ENCODE measurements at places on chromosomes 1 and 21.

DNA sequence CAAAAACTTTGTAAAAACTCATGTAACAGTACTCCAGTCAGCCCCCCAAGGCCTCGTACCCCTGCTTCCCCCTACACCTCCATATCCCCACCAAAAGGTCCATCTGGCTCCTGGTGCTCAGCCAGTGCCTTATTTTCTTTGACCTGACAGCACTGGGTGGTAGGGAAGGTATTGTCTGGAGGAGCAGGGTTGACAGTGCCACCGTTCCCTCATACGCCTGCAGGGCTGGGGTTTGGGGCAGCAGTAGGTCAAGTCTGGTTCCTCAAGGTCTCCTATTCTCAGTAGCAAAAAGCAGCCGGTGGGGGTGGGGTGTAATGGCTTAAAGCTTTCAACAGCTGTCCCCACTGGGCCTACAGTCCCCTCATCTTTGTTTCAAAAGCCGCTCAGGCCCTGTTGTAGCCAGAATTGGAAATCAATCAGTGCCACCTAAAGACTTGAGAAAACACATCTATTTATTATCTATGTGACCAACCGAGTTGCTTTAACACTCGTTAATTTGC is 25.3 kb upstream of the TTF2 start:
- DNase-seq: no peak

- DNase-seq: no peak
These were observed 575.5 kb downstream of the PTPRU start for GRCh38 chr1:29811727-29812407.

DNA sequence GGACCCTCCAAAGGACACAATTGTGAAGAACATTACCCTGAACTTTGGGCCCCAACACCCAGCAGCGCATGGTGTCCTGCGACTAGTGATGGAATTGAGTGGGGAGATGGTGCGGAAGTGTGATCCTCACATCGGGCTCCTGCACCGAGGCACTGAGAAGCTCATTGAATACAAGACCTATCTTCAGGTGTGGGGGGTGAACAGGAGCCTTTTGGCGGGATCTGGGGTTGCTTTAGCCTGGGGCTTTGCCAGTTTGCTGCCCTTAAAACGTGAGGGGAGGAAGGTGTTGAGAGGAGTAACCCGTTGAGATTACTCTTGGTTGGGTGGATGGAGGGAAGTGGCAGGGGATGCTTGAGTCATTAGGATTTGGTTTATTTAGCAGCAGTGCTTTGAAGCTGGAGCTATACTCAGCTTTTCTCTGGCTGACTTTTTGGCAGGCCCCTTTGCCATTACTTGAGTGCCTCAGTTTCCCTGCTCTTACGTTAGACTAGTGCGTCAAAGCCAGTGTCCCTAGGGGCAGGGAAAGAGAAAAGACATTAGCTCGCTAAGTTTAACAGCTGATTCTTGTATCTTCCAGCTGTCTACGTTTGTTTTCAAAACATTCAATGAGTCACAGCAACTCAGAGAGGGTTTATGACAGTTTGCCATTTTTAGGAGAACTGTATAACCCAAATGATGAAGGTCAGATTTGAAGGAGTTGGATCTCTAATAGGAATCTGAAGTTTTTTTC is 4.4 kb downstream of the NDUFS2 start:
- DNase-seq: no peak

DNA sequence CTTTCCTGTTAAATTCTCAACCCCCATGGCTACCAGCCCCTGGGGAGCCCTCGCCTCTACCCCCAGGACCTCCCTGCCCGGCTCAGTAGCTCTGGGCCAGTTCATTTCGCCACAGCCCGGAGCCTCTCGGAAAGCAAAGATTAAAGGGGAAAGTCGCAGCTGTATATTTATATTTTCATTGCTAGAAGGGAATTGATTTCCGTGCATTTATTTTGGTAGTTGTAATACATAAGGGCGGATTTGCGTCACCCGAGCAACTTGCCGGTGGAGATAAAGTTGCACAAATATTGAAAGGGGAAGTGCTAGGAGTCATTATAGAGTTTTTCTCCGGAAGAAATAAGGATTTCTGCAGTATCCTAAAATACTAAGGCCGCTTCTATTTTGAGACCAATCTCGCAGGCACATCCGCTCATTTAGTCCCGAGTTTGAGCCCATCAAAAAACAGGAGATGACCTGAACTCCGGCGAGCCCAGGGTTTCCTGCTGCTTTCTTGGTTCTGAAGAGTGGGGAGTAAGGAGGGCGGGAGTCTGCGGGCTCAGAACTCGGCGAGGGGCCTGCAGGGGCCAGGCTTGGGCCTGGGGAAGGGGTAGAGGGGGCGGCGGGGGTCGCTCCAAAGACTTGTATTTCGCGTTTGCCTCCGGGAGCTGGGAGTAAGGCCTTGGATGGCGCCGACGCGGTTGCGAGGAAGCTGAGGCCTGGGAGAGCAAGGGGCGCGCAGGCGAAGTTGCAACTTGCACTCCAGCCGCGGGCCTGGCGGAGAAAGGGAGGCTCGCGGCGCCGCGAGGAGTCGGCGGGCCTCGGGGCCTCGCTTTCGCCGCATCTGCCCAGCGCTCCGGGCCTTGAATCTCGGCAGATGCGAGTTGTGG is 2.5 kb upstream of the HLX start:
- no peak for DNase-seq

GRCh38 chr1:74729741-74730478 is 2.9 kb downstream of the CRYZ start:
- no peak for DNase-seq

DNA sequence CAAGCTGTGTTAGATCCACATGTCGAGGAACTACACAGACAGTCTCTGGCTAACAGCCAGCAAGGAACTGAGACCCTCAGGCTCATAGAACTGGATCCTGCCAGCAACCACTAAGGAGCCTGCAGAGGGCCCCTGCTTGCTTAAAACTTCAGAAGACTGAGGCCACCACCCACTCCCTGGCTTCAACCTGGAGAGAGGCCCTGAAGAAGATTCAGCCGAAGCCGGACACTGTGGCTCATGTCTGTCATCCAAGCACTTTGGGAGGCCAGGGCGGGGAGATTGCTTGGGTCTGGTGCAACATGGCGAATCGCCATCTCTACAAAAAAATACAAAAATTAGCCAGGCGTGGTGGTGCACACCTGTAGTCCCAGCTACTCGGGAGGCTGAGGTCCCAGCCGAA is 92.6 kb upstream of the TMPRSS2 start:
- DNase-seq: no peak

GRCh38 chr1:205374210-205375078 is 17.7 kb upstream of the KLHDC8A start:
- DNase-seq: no peak

DNA sequence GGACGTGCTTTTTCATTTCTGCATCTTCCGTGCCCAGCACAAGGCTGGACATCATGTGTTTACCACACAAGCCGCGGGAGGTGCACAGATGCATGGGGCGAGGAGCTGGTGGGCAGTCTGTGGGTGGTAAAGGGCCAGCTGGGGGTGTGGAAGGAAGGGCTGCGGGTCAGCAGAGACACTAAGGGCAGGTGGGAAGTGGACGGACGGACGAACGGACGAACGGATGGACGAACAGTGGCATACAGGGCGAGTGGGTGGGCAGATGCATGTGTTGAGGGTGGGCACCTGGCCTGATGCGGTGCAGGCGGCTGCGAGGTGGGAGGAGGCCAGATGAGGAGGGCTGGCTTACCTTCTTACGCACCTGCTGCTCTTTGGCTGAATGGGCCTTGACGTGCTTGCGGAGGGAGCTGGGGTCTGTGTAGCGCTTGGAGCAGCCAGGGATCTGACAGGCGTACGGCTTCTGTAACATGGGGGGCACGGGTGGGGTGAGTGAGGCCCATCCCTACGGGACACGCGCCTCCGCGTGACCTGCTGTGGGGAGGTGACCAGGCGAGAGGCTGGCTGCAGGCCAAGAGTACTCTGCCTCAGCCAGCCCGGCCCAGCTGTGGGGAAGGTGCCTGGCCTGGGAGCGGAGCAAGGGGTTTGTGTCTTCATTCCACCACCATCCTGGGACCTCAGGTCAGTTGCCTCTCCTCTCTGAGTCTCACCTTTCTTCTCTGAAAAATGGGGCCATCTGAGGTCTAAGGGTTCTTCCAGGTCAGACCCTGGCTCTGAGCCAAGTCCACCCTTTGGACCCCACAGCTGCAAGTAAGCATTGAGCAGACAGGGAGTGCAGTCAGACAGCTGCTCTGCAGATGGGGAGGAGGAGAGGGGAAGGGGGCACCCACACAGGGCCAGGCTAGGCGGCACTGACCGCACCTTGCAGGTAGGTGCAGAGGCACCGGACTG is 65.5 kb downstream of the DMRTB1 start:
- DNase-seq: no peak

DNA sequence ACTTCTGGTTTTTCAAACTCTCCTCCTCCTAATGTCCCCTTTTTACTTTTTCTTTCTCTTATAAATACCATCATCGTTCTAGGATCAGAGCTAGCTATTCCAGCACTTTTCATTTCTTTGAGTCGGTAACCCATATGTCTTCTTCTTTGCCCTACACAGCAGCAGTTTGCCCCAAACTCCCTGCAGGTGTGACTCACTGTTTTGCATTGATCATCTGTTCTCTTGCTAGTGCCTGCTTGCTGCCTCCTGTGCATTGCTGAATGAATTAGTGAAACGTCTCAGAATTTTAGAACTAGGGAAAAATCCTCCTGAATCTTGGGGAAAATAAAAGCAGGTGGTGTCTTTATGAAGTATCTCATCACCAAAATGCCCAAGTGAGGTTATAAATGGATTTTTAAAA is 21.7 kb downstream of the KCNK2 start:
- DNase-seq: no peak

- no peak for DNase-seq
These were observed 2.8 kb downstream of the RGS8 start for GRCh38 chr1:182681568-182681912.

DNA sequence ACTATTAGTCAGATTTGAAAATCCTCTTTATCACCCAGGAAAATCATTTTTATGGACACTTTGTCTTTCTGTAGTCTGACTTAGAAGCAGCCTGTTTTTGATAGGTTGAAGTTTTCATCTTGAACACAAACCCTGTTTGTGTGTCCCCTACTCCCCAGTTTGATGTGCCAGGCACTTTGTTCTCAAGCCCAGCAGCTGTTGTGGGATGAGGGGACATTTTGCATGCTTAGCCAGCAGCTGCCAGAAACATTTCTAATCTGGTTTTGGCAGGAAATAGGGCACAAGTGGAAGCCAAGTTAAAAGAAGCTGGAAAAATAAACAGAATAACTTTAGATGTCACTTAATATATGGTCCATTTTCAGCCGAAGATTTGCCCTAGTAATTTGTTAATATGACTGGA is 29.9 kb downstream of the ACTN2 start:
- no peak for DNase-seq

GRCh38 chr1:65317866-65318653 is 8.7 kb downstream of the DNAJC6 start:
- DNase-seq: no peak

- no peak for DNase-seq
These were observed 18.6 kb upstream of the FMN2 start for GRCh38 chr1:240073097-240073496.

- DNase-seq: no peak
These were observed 1.4 kb upstream of the CACNA1S start for GRCh38 chr1:201113451-201114244.

GRCh38 chr1:165858967-165859845 is 31.8 kb downstream of the UCK2 start:
- no peak for DNase-seq

GRCh38 chr1:214066190-214066589 is 78.4 kb downstream of the PROX1 start:
- DNase-seq: no peak

DNA sequence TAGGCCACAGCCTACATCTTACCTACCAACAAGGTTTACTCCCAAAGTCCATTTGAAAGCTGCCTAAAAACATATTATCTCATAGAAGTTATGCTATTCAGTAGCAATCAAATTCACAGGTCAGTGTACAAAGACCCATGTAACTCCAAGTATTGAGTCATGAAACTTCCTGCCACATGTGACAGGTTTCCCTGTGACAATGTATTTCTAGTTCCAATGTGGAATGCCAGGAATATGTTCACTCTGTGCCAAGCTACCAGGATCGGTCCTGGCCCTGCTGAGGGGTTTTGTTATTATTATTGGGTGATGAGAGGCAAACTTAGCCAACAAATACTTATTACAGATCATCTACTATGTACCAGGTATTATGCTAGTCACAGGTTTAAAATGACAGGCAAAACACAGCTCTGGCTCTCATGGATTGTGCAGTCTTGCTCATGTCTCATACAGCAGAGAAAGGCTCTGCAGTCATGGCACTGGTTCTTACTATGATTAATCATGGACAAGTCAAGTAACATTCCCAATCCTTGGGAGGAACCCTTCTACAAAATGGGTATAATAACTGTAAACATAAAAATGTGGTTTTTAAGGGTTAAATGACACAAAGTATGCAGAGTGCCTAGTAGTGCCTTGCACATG is 22.5 kb downstream of the DPH5 start:
- no peak for DNase-seq

- DNase-seq: no peak
These were observed 888 bp downstream of the HES5 start for GRCh38 chr1:2528966-2529783.

DNA sequence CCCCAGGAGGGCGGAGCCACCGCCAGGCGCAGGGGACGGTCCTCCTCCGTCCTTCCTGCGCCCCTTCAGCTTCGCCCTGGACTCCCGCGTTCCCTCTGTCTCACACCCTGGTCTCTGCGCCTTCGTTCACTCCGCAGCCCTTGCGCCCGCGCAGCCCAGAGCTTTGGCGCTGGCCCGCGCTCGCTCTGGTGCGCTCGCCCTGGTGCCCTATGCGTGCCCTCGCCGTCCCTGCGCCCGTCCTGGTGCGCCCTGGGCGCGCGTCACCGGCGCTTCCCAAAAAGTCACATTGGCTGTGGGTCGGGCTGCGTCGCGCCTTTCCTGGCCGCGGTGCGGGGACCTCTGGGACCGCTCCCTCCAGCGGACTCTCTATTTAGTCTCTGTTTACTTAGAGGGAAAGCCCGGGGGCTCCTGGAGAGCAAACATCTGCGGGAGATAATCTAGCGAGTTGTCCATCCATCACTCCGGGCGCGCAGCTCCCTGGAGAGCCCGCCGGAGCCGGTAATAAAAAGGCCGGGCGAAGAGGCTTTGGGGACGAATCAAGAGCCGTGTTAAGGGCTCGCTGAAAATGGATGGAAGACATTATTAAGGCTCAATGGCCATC is 178.6 kb downstream of the PRDM16 start:
- no peak for DNase-seq

DNA sequence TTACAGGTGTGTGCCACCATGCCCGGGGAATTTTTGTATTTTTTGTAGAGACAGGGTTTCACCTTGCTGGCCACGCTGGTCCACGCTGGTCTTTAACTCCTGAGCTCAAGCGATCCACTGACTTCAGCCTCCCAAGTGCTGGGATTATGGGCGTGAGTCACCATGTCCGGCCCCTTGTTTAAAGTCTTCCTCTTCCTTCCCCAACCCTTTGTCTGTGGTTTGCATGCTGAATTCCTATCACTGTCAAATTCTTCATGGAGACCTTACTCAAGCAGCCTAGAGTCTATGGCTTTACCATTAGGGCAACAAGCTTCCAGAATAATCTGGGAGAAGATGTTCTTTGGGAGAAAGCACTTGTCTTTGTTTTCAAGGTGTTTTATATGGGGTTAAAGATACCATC is 34.7 kb downstream of the B3GALT5 start:
- no peak for DNase-seq

DNA sequence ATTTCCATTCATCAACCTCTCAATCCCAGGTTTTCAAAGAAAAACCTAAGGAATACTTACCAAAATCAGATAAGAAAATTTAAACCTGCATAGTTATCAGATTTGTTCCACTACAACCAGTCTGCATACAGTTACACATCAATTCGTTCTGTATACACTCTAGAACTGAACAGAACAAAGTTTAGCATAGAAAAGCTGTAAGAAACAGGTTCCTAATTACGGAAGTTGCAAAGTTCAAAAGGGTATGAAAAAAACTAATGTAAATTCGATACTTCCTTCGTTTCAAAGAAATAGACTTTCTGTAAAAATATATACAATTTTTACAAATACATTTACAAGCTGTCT is 3.1 kb downstream of the MCL1 start:
- no peak for DNase-seq
